ENCODE measurements at places on chromosomes 6 and 20.

- DNase-seq = no peak
These were observed 476.8 kb downstream of the EPHA7 start for GRCh38 chr6:92942549-92942948.

DNA sequence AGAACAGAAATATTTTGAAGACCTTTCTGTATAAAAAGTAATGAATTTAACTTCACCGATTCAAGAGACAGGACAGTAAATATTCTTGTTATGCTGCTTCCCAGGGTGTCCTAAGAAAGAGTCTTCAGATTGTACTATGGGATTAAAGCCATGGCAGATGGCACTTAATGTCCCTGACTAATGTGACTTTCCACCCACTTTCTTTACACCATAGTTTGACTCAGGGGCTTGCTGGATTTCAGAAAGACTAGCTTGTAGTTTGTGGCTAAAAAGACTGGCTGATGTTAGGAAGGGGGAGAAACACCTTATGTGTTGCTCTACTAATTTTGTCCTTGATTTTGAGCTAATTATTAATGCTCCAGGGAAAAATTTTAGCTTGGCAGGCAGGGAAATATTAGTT lies 75.9 kb downstream of the UTRN start:
- no peak for DNase-seq

DNA sequence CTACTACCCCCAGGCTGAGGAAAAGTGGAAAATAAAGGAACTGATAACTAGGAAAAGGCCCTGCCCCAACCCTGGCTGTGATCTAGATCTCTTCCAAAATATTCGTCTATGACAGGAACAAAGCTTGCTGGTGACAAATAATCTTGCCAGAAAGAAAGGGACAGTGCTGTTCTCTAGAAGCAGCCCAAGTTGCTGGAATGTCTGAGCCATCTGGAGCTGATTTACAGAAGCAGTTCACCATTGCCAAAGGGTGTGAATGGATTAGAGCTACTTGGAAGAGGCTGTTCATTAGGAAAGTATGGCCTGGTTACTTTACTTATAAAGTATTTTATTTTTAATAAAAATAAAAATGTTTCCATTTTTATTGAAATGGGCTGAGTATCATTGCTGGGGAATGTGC lies 146.3 kb downstream of the EPM2A start:
- DNase-seq = no peak

DNA sequence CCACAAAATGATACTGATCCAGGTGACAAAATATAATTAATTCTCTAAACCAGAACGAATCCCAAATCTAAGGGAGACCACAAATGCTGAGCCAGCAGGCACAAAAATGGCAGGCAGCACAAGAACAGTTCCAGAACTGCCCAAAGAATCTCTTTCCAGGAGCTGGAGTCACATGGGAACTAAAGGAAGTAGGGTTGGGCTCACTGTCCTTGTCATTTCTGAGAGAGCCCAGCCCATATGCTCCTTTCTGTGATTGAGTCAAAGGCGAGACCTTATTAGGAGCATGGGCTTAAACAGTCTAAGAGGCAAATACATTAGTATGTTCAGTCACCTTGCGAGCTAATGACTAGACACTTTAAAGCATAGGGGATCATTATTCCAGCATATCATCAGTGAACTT lies 327.6 kb upstream of the ARID1B start:
- DNase-seq = no peak

GRCh38 chr20:10249048-10249770 lies 30.6 kb downstream of the SNAP25 start:
- no peak for DNase-seq

DNA sequence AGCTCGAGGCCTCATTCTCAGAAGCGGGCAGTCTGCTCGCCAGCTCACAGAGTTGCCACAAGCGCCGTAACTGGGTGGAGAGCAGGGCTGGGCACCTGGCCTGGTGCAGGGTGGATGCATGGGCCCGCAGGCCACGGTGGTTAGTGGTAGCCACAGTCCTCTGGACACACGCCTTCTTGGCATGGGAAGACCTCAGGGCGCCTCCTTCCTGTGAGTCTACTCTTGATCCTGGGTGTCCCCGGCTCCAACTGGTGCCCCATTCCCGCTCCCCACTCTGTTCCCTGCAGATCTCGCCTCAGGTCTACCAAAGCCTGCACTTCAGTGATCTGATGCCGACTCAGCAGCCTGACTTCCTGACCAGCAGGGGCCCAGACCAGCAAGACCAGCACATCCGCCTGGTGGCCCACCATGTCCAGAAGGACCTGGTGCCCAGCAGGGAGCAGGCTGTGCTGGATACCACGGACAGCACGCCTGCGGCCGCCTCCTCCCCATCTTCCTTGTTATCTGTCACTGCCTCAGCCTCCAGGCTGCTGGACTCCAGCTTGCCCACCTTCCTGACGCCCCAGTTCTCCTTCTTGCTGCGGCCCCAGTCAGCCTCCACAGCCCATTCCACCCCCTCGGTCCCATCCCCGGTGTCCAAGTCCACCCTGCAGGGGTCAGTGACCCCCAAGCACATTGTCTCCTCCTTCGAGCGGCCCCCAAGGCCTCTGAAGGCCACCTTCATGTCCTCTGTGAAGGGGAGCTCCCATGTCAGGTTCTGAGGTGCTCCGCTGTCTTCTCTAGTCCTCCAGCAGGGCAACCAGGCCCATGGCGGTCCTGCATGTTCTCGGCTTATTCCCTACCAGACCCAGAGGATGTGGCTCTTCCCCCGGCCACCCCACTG lies 43.1 kb downstream of the SUN5 start:
- no peak for DNase-seq

- DNase-seq = no peak
These were observed 59.3 kb upstream of the AKAP12 start for GRCh38 chr6:151180330-151181048.

DNA sequence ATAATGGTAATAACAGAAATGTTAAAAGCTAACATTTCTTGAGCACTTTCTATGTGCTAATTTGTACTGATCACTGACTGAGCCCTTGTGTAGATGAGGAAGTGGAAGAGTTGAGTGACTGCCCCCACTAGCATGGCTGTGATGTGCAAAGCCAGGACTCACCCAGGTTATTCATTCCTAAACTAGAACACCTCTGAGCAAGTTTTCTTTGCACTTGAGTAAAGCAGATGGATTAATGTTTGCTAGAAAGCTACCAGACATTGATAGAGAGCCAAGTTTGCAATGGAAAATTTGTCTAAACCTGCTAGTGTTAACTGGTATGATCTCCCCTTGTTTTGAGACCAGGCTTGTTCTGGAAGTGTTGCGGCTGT lies 467.4 kb upstream of the PLCB4 start:
- no peak for DNase-seq

DNA sequence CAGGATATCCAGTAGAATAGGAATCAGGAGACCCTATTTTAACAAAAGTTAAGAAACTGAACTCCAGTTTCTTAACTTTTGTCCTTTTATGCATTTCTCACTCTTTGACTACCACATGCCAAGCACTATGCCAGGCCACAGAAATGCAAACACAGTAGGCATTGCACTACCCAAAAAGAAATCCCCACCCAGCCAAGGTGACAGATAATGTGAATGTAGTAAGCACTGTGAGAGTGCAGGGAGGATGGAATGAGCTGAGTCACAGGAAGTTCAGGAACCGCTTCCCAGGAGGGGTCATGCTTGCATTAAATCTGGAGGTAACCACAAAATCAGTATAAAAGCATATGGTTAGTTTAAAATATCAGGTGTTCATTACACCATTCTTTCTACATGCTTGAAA lies 20.1 kb upstream of the FAM83C start:
- DNase-seq = no peak

DNA sequence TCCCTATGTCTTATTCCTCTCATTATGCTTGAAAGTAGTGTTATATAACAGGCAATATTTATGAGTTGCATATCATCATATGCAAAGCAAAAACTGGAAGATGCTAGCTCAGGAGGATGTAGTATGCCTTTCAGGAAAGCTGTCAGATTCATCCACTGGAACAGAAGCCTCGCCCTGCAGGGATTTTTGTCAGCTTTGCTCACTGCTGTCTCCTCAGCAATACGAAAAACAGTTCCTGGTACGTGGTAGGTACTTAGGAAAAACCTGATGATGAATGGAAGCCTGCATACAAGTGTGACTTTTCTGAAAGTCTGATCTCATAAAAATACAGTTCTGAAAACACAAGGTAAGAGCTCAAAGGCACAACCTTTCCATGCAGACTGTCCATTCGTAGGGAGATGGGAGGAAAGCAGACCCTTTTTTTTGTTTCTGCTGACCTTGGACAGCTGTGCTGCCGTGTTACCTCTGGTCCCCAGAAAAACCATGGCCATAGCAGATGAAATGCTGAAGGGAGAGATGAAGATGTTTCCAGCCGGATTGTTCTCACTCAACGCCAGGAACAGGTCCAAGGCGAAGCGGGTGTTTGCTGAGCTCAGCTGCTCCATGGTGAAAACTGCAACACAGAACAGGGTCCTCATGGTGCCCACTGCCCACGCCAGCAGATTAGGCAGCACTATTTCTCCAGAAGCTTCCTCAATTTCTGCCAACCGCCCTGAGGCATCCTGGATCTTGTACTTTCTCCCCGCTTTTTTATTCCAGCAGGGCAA lies 1.5 kb downstream of the SERPINB1 start:
- no peak for DNase-seq

- DNase-seq = no peak
These were observed 15.0 kb downstream of the OR2B3 start for GRCh38 chr6:29071831-29072723.

DNA sequence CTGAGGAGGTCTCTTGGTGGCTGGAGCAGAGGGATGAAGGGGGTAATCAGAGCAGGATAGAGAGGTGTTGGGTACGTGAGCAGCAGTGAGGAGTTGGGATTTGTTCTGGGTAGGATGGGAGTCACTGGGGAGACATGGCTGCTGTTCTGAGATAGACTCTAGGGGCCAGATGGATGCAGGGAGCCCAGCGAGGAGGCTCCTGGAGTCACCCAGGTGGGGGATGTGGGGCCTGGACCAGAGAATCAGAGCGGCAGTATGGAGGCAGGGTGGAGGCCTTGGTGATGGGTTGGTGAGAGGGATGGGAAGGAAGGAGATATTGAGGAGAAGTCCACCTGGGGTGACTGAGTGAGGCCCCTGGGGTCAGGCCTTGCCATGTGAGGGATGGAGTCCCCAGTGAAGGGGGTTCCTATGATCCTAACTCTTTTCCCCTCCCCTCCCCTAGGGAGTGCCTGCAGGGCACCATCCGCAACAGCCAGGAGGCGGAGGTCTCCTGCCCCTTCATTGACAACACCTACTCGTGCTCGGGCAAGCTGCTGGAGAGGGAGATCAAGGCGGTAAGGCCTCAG lies 13.7 kb downstream of the RBCK1 start:
- no peak for DNase-seq

- DNase-seq = no peak
These were observed 53.9 kb upstream of the LAMP5 start for GRCh38 chr20:9460518-9460917.

DNA sequence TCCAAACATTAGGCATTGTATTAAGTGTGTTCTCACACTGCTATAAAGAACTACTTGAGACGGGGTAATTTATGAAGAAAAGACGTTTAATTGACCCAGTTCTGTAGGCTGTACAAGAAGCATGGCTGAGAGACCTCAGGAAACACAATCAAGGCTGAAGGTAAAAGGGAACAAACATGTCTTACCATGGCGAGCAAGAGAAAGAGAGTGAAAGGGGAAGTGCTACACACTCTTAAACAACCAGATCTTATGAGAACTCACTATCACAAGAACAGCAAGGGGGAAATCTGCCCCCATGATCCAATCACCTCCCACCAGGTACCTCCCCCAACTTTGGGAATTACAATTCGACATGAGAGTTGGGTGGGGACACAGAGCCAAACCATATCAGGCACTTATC lies 86.6 kb upstream of the TOP1 start:
- DNase-seq = no peak

- DNase-seq = no peak
These were observed 49.4 kb upstream of the IRF4 start for GRCh38 chr6:341914-342831.

GRCh38 chr6:43915208-43915869 lies 145.3 kb downstream of the VEGFA start:
- DNase-seq = no peak

DNA sequence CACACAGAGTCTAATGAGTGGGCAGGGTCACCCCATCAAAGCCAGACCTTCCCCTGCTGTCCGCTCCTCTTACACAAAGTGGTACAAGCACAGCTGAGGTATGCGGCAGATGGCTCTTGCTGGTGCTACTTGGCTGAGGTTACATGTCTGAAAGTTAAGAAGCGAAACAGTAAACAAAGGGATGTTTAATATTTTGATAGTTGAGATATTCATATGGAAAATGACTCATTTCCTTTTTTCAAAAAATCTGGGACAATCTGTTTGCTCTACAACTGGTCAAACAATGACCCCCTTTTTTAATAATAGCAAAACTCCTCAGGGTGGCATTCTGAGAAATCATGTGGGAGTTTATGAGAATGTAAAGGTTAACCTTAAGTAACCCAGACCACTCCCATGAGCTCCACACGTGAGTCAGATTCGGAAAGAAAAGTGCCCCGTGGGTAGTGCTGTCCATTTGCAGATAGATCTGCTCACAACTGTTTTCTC lies 245.3 kb downstream of the TBXT start:
- DNase-seq = no peak

- no peak for DNase-seq
These were observed 398.5 kb upstream of the SASH1 start for GRCh38 chr6:147944122-147944521.

GRCh38 chr6:111013144-111013915 lies 31.5 kb downstream of the RPF2 start:
- DNase-seq = no peak

DNA sequence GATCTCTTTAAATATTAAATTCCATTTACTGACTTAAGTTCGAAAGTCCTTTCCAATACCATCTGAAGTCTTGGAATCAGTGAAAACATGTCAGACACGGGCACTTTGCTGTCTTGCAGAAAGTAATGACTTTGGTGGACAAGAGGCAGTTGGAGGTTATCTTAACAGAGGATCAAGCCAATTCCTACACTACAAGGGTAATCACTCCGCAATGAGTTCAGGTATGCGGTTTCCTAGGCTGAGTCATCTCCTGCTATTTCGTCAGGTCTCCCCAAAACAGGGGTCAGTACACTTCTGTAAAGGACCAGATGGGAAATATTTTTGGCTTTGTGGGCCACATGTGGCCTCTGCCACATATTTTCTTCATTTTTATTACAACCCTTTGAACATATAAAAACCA lies 656.6 kb downstream of the KIF16B start:
- no peak for DNase-seq

- no peak for DNase-seq
These were observed 129.0 kb downstream of the F13A1 start for GRCh38 chr6:6191476-6191875.

GRCh38 chr20:20095114-20095872 lies 43.0 kb downstream of the CFAP61 start:
- DNase-seq = no peak

DNA sequence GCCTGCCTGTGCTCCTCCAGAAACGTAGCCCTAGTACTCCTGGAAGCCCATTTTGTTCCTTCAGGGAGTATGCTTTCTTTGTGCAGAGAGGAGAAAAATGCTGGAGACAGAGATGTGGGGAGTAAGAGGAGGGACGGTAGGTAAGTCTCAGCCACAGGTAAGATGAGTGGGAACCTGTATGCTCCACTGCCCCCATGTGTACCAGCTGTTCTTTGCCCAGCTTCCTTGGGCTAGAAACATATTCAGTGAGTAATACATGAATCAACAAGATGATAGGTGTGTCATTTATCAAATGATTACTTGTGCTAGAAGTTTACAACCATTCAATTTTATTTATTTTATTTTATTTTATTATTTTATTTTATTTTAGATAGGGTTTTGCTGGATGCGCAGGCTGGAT lies 13.6 kb upstream of the CEP85L start:
- DNase-seq = no peak

GRCh38 chr6:159059885-159060506 lies 15.2 kb upstream of the TAGAP start:
- no peak for DNase-seq
